ENCODE measurements at places on chromosomes 1 and 21. TPM values are rescaled to one million over a fixed set of nuclear protein-coding genes. Genes with fewer than 3 reads are reported as not detected.

ALX3 gene
- total RNA-seq: not detected

GRCh38 chr1:96722958-96723357, 1.4 kb downstream of the PTBP2 start:
- DNase-seq: no peak

NPL gene
- 15.4 TPM for total RNA-seq

- no peak for DNase-seq
Observed at GRCh38 chr1:159342761-159343425, 40.8 kb downstream of the FCER1A start.

- no peak for DNase-seq
Observed at GRCh38 chr1:155022927-155023236, 10.7 kb downstream of the DCST2 start.

FAM72C gene
- 0.17 TPM for total RNA-seq

DNA sequence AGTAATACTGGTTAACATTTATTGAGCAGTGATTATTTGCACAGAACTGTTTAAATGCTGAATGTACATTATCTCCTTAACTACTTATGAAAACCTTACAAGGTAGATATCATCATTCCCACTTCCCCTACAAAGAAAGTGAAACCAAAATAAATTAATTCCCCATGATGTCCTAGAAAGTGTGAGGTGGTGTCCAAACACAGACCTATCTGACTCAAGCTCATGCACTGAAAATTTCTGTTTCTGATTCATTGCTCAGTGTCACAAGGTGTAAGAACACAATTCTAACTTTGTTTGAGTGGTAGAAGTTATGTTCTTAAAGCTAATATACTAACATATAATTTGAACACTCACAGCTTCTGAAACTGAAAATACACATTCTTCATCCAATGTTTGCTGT, 178.7 kb downstream of the MRPL39 start:
- no peak for DNase-seq

RPAP2 gene
- total RNA-seq: 24.2 TPM

- DNase-seq: no peak
Observed at GRCh38 chr1:68010090-68010489, 40.3 kb downstream of the DIRAS3 start.

- DNase-seq: no peak
Observed at GRCh38 chr1:57788313-57788712, 364.5 kb upstream of the DAB1 start.

- no peak for DNase-seq
Observed at GRCh38 chr21:43827015-43827611, 37.7 kb downstream of the RRP1 start.

GRCh38 chr1:113307771-113308445, 82.4 kb upstream of the MAGI3 start:
- no peak for DNase-seq

GRCh38 chr1:221873673-221874072, 131.8 kb upstream of the DUSP10 start:
- DNase-seq: no peak

WDR64 gene
- not detected for total RNA-seq

Data from left colon (tissue), 2 donors.